AG09309 (cell line): ENCODE measurements at places on chromosomes 7 and 10.

GRCh38 chr7:36336390-36336789 lies 53.3 kb upstream of the ANLN start:
- no peak for DNase-seq

DNA sequence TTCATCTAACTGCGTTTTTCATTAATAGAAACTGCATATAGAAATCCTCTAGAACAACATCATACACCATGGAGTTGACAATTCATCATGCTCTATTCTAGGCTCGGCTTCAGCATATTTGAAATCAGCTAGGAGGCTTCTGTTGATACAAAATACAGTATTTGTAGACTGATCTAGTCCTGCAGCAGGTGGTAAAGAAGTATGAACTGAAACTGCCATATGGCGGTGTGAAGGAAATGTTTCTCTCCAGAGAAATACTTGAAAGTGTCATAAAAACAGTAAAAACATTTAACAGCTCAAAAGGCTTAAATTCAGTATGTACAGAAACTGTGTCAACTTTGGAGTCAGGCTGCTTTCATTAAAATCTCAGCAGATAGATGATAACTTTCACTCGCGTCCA lies 32.0 kb upstream of the MYO3A start:
- DNase-seq, result no peak

GRCh38 chr10:20330246-20330645 lies 514.0 kb downstream of the PLXDC2 start:
- DNase-seq, result no peak

DNA sequence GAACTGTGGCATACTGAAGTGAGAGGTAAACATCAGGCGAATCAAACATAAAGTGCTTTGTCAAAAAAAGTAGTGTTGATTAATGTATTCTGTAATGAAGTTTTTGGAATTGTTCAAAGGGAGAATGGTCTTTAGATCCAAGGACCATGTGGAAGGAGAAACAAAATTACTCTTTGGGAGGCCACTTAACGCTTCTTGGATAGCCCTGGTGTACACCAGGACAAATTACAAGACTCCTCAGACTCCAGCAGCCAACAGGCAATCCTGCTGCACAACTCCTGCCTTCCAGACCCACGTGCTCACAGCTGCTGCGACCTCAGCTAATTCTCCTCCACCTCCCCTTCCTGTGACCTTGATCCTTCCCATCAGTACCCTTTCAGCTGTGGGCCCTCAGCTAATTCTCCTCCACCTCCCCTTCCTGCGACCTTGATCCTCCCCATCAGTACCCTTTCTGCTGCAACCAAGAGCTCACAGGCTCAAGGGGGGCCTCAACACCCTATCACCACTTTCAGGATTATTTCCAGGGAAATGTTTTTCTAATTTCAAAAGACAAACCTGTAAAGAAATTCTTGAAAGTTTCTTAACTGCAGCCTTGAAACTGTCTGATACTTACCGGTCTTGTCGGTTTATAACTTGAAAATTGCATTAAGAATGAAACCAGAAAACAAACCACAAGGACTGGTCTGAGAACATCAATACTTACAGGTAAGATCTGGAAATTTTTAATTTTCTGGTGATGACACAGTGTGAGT lies 29.7 kb upstream of the DDC start:
- DNase-seq, result no peak

DNA sequence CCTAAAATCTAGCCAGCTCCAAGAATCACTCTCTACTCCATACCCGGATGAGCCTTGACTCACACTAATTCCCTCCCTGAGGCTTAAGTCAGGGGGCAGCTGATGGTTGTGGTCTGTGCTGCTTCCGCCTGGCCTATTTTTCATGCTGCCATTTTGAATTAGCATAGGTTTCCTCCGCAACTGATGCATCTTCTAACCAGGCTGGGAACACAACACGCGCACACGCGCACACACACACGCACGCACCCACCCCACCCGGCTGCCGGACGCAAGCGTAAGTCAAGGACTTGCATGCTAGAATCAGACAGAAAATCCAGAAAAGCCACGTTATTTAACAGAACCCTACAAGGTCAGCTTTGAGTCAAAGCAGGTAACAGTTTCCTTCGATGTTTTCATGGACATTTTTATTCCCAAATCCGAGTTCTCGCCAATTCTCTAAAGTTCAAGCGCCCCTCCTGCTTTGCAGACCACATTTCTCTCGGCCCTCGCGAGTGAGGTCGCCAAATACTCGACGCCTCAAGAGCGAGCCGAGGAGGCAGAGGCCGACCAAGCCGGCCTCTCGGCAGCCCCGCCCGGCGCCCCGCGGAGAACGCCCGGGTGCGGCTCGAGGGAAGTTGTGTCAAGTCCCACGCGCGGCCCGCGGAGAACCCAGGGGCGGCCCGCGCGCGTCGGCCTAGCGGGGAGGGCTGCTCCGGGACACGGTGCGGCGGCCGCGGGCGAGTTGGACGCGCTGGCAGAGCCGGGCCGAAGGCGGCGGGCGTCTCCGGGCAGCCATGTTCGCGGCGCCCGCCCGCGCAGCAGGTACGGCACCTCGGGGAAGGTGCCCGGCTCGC lies 961 bp downstream of the SCRN1 start:
- no peak for DNase-seq

DNA sequence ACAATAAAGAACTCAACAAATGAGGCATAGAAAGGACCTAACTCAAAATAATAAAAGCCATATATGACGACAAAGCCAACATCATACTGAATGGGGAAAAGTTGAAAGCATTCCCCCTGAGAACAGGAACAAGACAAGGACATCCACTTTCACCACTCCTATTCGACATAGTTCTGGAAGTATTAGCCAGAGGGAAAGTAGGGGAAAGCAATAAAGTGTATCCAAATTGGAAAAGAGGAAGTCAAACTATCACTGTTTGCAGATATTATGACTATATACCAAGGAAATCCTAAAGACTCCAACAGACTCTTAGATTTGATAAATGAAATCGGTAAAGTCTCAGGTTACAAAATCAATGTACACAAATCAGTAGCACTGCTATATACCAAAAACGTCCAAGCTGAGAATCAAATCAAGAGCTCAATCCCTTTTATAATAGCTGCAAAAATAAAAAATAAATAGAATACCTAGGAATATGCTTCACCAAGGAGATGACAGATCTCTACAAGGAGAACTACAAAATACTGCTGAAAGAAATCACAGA lies 4.8 kb downstream of the ANXA7 start:
- no peak for DNase-seq

DNA sequence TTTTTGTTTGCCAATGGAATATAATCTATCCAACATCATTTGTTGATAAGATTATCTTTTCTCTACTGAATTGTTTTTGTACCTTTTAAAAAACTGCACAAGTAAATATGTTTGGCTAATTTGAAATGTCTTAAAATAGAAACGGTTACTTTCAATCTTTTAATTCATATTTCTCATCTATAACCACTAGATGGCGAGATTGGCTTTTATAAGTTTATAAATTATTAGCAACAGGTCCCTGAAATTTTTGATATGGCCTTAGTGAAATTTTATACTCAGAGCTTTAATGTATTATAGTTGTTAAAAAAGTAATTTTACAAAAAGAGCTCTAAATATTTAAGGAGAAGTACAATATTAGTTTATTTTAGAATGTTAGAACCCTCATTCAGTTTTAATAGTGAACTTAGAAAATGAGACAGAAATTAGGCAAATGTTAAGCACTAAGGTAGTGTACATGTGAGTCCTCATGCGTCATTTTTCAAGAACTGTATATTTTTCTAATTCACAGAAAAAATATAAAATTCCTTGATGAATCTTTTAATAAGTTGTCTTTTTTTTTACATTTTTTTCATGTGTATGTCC lies 592.5 kb downstream of the ARL4A start:
- no peak for DNase-seq

DNA sequence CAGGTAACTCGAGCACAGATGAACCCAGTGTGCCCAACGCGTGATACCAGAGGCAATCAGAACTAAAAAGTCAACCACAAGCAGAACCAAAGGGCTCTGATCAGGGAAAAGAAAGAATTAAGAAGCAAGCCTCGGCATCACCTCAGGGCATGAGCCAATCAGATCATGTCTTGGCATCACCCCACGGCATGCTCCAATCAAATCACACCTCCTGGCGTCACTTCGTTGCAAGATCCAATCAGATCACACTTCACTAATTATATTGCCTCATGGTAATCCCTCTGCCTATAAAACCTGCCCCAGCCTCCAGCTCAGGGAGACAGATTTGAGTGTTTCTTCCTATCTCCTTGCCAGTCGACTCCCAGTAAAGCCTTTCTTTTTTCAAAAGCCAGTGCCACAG lies 46.8 kb downstream of the TYW1B start:
- DNase-seq, result no peak

DNA sequence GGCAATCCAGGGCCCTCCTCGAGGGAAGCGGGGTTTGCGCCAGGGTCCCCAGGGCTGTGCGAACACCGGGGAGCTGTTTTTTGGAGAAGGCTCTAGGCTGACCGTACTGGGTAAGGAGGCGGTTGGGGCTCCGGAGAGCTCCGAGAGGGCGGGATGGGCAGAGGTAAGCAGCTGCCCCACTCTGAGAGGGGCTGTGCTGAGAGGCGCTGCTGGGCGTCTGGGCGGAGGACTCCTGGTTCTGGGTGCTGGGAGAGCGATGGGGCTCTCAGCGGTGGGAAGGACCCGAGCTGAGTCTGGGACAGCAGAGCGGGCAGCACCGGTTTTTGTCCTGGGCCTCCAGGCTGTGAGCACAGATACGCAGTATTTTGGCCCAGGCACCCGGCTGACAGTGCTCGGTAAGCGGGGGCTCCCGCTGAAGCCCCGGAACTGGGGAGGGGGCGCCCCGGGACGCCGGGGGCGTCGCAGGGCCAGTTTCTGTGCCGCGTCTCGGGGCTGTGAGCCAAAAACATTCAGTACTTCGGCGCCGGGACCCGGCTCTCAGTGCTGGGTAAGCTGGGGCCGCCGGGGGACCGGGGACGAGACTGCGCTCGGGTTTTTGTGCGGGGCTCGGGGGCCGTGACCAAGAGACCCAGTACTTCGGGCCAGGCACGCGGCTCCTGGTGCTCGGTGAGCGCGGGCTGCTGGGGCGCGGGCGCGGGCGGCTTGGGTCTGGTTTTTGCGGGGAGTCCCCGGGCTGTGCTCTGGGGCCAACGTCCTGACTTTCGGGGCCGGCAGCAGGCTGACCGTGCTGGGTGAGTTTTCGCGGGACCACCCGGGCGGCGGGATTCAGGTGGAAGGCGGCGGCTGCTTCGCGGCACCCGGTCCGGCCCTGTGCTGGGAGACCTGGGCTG lies 26.0 kb downstream of the PRSS2 start:
- DNase-seq, result no peak

GRCh38 chr10:32055478-32056135 lies 618 bp downstream of the KIF5B start:
- DNase-seq, result no peak

GRCh38 chr10:102072673-102073527 lies 7.8 kb downstream of the HPS6 start:
- peak; percentile 41 for DNase-seq

GRCh38 chr10:119313024-119313423 lies 105.7 kb downstream of the GRK5 start:
- no peak for DNase-seq

- peak; percentile 18 for DNase-seq
Observed at GRCh38 chr7:32670110-32671025, 175.1 kb downstream of the AVL9 start.

GRCh38 chr10:99648717-99649116 lies 10.6 kb upstream of the ENTPD7 start:
- no peak for DNase-seq

DNA sequence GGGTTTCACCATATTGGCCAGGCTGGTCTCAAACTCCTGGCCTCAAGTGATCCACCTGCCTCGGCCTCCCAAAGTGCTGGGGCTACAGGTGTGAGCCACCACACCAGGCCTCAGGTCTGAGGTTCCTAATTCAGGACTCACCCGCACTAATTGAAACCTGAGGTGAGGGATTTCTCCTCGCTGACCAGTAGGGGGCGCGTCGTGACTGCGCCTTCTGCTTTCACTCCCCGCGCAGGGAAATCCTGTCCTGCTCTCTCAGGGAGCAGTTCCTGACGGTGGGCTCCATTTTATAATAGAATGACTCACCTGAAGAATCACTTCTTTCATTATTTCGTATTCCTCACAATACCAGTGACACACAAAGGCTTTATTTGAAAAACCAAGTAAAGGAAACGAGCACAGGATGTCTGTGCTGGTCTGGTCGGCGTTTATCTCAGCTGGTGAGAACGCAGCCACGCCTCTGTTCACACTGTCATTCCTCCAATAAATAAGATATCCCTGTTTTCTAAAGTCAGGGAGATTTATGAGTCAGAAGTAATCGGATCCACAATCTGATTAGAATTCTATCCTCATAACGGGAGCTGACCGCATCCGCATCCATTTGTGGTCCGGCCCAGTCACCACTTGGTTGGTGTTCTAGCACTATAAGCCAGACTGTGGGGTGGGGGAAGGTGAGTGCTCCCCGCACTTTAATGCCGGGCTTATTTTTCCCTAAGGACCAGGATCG lies 35.4 kb downstream of the BAG3 start:
- peak; percentile 66 for DNase-seq

- DNase-seq, result no peak
Observed at GRCh38 chr10:6979371-6979770, 399.3 kb upstream of the PRKCQ start.

GRCh38 chr7:139132887-139133286 lies 23.4 kb upstream of the ZC3HAV1 start:
- no peak for DNase-seq

- no peak for DNase-seq
Observed at GRCh38 chr10:24603333-24603732, 120.4 kb downstream of the ARHGAP21 start.

GRCh38 chr10:132711613-132712121 lies 74.3 kb downstream of the NKX6-2 start:
- DNase-seq, result no peak

GRCh38 chr10:21692916-21693315 lies 158.9 kb downstream of the MLLT10 start:
- DNase-seq, result no peak

GRCh38 chr7:26457696-26458327 lies 166.2 kb downstream of the SNX10 start:
- DNase-seq, result no peak

GRCh38 chr10:60877061-60877776 lies 66.8 kb downstream of the RHOBTB1 start:
- DNase-seq, result no peak

DNA sequence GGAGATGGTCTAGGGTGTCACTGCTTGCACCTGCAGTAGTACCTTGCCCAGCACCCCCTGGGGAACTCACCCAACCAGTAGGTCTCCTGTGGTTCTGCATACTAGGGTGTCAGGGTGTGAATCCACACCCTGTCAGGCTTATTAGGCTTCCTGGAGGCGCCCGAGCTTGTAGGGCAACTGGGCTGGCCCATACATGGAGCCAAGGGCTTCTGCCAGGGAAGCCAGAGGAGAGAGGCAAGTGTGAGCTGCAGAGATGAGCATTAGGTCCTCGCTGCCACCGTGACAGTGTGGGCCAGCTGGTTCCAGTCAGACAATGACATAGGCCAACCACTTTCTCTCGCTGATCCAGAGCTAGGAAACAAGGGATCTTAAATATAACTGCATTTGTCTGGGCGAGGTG lies 11.2 kb downstream of the MXI1 start:
- no peak for DNase-seq

- no peak for DNase-seq
Observed at GRCh38 chr7:5610500-5611186, 170.8 kb downstream of the RNF216 start.
